ENCODE measurements at places on chromosomes 2 and 18. TPM values are rescaled to one million over a fixed set of nuclear protein-coding genes. Genes with fewer than 3 reads are reported as not detected.
A peak's percentile ranks its signal among the peaks of the same experiment; 100 is the strongest.

DNA sequence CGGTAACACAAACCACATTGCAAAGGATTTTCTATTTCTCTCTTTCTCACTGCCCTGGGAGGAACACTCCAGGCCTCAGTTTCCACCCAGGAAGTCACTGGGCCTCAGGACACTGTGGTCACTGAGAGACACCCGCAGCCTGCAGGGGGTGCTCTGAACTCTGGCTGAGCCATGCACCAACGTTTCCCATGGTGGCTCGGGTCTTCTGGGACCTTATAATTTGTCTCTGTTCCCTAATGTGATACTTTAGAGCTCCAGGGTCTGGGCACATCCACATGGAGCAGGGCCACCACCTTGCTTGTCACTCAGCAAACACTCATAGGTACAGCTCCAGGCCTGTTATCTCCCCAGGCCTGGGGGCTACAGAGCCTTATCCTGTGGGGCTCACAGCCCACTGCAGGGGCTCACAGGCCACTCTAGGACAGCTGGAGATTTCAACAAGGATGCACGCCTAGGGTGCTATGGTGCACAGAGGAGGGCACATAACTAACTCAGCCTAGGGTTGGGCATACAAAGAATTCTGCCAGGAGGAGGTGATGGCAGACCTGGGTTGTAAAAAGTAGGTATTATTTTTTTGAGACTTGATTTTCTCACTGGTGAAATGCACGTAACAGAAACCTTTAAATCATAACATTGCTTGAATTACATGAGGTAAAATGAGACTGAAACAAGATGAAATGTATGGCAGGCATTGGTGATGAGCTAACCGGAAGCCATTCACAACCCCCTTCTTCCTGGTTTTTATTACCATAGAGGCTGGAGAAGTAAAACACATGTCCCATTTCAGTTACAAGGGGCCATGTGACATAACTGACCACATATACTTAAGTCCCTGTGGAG lies 3.0 kb upstream of the HS1BP3 start:
- DNase-seq, result no peak

GRCh38 chr18:62644773-62645172 lies 70.6 kb upstream of the PHLPP1 start:
- DNase-seq, result no peak

GRCh38 chr2:17190527-17190926 lies 327.7 kb downstream of the RAD51AP2 start:
- DNase-seq, result no peak

DNA sequence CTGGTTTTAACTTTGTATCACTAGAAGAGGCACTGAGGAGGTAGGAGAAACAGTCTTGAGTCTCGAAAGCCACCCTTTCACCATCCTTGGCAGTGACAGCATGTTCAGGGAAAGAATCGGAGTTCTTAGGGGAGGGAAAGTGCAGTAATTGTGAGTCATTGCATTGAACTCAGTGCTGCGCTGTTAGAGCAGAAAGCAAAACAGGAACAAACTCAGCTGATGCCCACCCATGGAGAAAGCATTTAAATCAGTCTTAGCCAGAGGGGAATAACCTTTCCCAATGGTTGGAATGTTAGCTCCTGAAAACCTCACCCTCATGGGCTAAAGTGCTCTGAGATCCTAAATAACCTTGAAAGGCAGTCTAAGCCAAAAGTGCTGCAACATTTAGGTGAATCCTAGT lies 845.6 kb upstream of the CNTNAP5 start:
- DNase-seq, result no peak

DNA sequence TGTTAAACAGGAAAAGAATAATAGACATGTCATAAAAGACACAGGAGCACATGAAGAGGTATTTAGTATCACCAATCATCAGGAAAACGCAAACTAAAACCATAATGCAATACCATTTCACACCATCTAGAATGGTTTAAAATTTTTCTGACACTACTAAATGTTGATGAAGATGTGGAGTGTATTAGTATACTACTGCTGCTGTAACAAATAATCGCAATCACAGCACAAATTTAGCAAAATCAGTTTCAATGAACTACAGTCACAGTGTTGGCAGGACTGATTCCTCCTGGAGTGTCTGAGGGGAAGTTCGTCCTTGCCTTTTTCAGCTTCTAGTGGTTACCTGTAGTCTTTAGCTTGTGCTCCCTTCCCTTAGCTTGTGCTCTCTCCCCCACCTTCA lies 24.1 kb downstream of the SMAD2 start:
- DNase-seq, result no peak

GRCh38 chr2:37790019-37790418 lies 118.6 kb upstream of the CDC42EP3 start:
- no peak for DNase-seq

DNA sequence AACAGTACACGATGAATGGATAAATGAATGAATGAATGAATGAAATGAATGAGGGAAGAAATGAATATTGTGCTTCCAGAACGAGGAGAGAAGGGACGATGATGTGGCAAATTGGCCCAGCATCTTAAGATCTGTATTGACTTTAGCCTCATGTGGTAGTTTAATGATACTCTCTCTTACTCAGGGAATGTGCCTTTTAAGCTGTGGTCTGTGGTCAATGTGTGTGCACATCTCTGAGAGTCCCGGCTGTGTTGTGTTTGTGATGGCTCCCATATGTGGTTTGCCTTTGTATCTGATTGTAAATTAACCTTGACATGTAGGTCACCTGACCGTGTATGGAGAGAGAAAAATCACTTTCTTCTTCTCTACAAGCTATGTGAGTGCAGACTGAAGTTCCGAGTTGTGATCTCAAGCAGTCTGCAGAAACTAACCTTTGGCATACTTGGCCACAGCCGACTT lies 91.2 kb downstream of the NEDD4L start:
- DNase-seq, result peak; percentile 38

DNA sequence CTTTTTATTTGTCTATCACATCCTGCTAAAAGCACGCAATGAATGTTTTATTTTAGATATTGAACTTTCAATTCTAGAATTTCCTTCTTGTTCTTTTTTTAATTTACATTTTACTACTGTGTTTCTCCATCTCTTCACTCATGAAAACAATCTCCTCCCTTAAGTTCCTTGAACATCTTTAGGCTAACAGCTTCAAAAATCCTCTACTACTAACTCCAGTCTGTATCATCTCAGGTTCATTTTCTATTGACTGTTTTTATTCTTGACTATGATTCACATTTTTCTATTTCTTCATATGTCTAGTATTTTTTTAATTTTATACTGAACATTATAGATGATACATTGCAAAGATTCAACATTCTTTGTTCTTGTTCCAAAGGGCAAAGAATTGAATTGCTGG lies 79.2 kb upstream of the NCK2 start:
- no peak for DNase-seq

- no peak for DNase-seq
Observed at GRCh38 chr2:77310416-77310815, 211.8 kb downstream of the LRRTM4 start.

DNA sequence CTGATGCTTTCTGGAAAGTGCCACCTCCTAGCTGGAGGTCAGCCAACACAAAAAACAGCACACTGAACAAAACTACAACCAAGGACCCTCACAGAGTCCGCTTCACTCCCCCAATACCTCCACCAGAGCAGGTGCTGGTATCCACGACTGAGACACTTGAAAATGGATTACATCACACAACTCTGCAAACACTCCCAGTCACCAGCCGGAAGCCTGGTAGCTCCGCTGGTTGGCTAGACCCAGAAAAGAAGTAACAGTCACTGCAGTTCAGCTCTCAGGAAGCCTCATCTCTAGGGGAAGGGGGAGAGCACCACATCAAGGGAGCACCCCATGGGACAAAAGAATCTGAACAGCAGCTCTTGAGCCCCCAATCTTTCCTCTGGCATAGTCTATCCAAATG lies 175.4 kb downstream of the LCLAT1 start:
- DNase-seq, result no peak

DNA sequence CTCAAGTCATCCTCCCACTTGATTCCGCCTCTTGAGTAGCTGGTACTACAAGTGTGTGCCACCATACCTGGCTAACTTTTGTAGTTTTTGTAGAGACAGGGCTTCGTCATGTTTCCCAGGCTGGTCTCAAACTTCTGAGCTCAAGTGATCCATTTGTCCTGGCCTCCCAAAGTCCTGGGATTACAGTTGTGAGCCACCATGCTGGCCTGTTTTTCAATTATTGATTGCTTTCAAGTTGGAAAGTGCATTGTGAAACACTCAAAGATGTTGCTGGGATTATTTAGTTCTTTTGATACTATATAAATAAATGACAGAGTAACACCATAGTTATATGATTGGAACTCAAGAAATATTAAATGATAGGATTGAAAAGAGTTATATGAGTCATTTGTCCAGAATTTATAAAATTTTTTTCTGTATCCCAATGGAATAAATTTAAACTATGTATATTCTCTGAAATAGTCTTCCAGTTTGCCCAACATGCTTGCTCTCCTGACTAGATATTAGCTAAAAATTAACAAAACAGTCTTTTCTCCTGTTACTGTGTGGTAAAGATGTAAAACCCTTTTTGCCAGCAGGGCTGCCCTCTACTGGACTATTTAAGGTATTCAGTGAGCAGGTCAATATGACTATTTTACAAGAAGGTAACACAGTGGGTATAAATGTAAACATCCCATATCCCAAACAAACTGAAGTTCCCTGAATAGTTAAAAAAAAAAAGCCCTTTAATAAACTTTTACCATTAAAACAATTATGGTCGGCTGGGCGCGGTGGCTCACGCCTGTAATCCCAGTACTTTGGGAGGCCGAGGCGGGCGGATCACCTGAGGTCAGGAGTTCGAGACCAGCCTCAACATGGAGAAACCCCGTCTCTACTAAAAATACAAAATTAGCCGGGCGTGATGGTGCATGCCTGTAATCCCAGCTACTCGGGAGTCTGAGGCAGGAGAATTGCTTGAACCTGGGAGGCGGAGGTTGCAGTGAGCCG lies 42.7 kb downstream of the ACSL3 start:
- peak; percentile 78 for DNase-seq

DNA sequence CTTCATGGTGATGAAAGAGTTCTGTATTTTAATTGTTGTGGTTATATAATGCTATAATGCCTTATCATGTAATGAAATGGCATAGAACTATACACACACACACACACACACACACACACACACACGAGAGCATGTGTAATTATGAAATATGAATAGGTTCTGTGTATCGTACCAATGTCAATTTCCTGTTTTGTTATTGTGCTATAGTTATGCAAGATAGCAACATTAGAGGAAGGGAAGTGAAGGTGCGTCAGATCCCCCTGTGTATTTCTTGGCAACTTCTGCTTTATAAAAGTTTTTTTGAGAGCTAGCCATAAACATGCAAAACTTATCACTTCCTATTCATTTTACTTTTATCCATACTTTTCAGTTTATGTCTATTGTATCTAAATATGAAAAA lies 60.7 kb upstream of the ARHGAP15 start:
- DNase-seq, result no peak

- DNase-seq, result peak; percentile 25
Observed at GRCh38 chr2:192151853-192152252, 42.9 kb downstream of the TMEFF2 start.

GRCh38 chr2:176562359-176563078 lies 293.3 kb downstream of the MTX2 start:
- DNase-seq, result peak; percentile 43

DNA sequence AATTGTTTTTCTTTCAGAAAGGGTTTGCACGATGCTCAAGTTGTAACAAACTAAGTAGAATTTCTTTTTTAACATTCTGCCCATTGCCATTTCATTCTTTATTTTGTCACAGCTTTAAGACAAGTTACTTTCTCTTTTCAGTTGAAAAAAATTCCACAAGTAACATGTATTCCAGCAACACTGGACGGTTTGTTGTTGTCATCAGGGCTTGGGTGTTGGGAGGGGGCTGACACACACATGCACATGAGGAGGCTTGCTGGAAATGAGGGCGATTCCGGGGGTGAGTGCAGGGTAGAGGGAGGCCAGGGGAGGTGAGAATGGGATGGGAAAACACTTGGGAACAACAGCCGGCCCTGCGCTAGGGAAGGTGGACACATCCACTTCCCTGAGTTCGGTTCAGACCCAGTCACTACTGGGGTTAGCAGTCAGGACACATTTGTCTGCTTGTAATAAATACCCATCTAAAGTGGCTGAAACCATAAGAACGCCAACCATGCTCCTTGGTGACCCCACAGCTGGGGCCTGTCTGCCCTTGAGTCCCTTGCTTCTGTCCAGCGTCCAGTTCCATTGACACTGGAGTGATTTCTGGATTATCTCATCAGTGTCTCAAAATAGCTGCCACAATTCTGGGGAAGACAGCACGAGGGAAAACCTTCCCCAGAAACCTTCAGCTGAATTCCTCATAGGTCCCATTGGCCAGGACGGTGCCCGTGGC lies 141.8 kb upstream of the BCL2L11 start:
- no peak for DNase-seq

GRCh38 chr18:51135795-51136194 lies 61.7 kb downstream of the MEX3C start:
- DNase-seq, result no peak

GRCh38 chr18:54616220-54616848 lies 25.3 kb downstream of the DYNAP start:
- DNase-seq, result no peak

- DNase-seq, result no peak
Observed at GRCh38 chr2:160224507-160224906, 24.4 kb upstream of the ITGB6 start.

Gene OXER1
- total RNA-seq, result not detected

Gene PCARE
- total RNA-seq, result under 0.01 TPM

Gene FBLN7
- 3.2 TPM for total RNA-seq

Gene NAT8
- not detected for total RNA-seq

Gene VWC2L
- not detected for total RNA-seq

Measured in fibroblast of the aortic adventitia (primary cell).